ENCODE measurements at places on chromosomes 6 and 20. TPM values are rescaled to one million over a fixed set of nuclear protein-coding genes. Genes with fewer than 3 reads are reported as not detected.

The TNF gene
- not detected for total RNA-seq

The EYS gene
- not detected for total RNA-seq

The MCHR2 gene
- total RNA-seq, result not detected

The BPIFB4 gene
- total RNA-seq, result not detected

The CYP24A1 gene
- total RNA-seq, result not detected

The CTCFL gene
- total RNA-seq, result 0.92 TPM

The RFX6 gene
- not detected for total RNA-seq

The DEF6 gene
- 5.0 TPM for total RNA-seq
